ENCODE measurements at places on chromosomes 7 and 10. TPM values are rescaled to one million over a fixed set of nuclear protein-coding genes. Genes with fewer than 3 reads are reported as not detected.

DNA sequence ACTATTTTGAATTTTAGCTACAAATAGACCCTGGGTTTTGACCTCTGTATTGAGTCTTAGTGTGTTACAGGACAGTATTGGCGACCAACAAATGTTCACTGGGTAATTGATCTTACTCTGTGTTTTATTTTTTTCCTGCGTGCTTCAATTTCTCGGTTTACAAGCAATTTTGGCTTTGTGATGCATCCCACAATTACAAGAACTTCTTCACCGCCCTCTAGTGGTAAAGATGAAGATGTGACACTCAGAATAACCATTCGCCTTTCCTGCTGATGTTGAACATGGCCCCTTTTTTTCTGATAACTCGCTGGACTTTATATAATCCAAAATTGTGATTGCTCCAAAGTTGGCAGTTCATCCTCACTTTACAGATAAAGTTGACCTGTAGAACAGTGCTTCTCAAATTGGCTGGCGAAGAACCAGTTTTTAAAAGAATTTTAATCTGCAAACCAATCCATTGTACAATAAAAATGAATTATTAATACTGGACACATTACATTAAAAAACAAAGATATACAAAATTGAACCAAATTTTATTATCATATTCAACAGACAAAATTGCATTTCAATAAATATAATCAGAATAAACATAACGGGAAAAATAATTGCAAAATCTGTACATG, 20.2 kb upstream of the SMC3 start:
- DNase-seq: peak; percentile 56

GRCh38 chr7:80815733-80816132, 103.1 kb downstream of the SEMA3C start:
- no peak for DNase-seq

- peak; percentile 45 for DNase-seq
Measured at GRCh38 chr7:70006261-70006920, 408.1 kb downstream of the AUTS2 start.

DNA sequence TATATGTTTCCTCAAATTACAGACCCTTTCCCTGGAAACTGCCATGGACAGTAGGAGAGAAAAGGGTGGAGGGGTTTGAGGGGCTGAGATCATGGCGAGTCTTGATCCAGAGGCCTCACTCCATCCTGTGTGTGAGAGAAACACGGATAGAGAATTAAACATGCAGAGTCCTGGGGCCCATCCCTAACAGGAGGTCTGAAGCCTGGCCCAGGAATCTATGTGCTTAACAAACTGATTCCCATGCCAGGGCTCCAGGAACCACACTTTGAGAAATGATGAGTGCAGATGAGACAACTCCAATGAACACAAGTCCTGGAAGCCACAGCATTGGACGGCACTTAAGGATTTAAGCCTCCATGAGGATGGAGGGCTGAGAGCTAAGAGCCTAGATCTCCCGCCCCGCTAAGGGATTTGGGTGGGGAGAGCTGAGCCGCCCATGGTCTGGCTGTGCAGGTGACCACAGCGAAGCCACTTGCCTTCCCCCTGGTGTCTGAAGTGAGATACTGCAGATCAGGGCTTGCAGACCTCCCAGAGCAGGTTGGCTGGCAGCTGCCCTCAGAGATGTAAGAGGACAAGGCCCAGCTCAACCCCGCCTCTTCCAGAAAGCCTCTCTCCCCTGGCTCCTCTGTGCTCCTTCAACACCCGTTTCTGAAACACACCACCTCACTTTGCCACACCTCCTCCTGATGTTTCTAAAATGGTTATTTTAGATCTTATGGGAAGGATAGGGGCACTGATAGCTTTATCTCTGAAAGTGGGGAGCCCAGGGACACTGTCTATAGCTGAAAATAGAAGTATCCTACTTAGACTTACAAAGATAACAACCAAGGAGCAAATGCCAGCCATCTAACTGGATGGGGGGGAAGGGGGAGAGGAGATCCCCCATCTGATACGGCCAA, 24.8 kb upstream of the EIF5AL1 start:
- DNase-seq: no peak

DNA sequence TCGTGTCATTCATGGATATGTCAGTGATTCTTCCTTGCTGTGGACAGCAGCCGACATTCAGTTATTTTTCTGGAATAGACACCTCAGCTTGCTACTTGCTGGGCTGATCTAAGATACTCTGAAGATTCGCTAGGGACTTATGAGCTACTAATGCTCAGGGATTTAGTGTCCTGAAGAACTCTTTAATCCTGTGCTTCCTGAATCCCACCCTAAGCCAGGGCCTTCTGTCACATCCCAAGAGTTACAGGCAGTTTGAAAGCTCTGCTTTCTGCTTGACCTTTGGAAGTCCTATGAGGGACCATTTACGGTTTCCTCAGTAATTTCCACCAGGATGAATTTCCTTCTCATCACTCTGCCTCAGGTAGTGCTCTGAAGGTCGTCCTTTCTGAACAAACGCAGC, at the start of gene PDE6C:
TSS of gene PDE6C (plus strand) at position 227 of the 400 bp plus-strand sequence. CDS start 189 bp downstream, outside the sequence.
- DNase-seq: no peak

DNA sequence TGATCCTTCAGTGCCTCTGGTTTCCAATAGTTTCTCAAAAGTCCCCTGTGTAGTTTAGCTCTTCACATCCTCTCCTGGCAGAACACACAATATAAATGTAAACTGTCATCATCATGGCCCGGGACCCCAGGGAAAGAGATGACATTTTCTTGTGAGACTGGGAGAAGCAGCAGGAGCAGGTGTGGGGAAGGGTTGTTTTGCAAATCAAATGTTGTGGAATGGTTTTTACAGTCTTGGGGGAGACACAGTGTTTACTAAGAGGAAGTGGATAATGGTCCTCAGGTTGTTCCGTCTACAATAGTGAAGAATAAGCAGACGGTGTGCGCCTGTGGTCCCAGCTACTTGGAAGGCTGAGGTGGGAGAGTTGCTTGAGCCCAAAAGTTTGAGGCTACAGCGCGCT, 159.1 kb downstream of the SEC23IP start:
- peak; percentile 14 for DNase-seq

The PKD2L1 gene
- 0.18 TPM for polyA plus RNA-seq

The IFIT1B gene
- polyA plus RNA-seq: 0.17 TPM
